Foreskin melanocyte (primary cell): ENCODE measurements at places on chromosomes 2 and 18.

DNA sequence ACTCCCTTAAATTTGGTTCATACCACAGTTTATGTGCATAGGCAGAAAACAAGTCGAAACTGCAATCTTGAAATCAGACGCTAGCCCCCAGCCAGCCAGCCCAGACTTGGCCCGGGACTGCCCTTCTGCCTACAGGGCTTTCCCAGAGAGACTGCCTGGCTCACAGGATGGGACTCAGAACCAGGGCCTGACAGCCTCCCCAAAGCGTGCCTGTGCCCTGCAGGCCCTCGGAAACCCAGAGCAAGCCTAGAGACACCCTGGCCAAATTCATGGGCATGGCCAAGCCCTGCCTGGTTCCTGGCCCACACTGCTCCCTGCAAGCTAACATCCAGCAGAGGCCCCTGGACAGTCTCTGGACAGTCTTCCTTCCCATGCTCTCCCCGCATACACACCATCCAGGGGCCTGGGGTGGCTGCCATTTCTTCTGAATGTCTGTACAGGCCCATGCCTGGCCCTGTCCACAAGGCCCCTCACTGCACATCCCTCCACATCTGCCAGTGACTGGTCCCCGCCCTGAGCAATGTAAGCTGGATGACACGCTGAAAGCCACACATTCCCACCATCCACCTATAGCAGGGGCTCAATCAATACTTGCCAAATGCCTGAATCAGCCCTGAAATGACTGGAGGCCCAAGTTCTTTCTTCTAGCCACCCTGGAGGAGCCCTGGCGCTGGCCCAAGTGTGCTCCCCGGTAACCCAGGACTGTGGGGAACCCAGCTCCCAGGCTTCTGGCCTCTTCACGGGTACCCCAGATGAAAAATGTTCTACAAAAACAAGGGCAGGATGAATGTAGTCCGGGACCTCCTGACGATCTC lies 73.1 kb downstream of the HDAC4 start:
- DNase-seq: no peak

DNA sequence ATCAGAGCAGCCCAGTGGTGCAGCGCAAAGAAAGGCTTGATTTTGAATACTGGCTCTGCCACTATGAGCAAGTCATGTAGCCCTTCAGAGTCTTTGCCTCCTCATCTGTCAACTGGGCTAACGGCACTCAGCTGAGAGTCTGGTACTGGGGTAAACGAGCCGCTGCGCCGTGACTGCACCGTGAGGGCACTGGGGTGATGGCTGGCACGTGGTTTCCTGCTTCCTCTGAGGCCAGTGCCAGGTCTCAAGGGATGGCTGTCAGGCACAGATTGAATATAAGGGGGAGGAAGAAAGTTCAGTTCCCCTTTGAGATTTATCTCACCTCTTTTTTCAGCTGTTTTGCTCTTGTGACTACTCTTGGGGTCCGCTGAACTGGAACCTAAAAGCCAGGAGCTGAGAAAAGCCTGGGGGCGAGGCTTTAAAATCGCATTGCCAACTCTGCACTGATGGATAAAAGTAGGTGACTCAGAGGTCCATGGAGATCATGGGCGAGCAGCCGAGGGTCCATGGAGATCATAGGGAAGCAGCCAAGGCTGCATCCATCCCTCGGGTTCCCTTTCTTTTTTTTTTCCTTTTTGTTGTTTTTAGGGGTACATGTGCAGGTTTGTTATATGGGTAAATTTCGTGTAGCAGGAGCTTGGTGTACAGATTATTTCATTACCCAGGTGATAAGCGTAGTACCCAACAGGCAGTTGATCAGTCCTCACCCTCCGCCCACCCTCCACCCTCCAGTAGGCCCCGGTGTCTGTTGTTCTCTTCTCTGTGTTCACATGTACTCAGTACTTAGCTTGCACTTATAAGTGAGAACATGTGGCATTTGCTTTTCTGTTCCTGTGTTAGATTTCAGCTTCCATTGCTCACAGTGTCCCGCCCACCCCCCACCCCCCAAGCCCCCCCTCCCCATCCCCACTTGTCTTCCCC lies 114.3 kb downstream of the SPP2 start:
- no peak for DNase-seq

DNA sequence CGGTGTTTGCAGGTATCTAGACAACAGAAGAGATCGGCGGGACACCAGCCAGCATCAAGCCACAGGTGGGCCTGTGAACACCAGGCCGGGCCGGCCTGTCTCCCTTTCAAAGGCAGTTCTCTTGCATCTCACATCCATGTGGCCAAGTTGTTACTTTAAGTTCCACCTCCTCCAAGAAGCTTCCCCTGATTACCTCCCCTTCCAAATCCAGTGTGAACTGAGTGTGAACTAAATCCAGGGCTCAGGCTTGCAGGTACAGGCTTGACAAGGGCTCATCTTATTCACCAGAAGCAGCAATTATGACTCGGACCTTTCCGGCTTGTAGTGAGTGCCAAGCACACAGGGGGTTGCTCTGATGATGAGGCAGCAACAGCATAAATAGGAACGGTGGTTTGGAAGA lies 3.9 kb downstream of the CRACDL start:
- no peak for DNase-seq

DNA sequence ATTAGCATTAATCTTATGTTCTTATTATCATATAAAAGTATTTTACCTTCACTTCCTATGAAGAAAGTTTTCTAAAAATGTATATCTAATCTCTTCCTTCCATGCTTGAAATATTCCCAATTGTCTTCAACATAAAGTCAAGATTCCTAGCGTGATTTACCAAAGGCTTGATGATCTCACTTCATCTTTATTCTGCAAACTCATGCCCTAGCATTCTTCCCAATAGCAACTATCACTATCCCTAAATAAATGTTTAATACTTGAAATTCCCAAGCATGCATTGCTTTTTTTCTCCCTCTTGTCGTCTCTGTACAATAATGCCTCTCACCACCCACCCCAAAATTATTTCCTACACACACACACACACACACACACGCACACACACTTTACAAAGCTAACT lies 125.8 kb downstream of the VWC2L start:
- no peak for DNase-seq

- DNase-seq: no peak
These were observed 644.4 kb downstream of the PLCL1 start for GRCh38 chr2:198448789-198449188.
